ENCODE measurements at places on chromosomes 1 and 21. TPM values are rescaled to one million over a fixed set of nuclear protein-coding genes. Genes with fewer than 3 reads are reported as not detected.

GRCh38 chr1:190975827-190976226, 498.2 kb upstream of the BRINP3 start:
- DNase-seq = no peak

Gene NEXN
- total RNA-seq = 370 TPM

Gene DNAJC16
- total RNA-seq = 16.6 TPM

DNA sequence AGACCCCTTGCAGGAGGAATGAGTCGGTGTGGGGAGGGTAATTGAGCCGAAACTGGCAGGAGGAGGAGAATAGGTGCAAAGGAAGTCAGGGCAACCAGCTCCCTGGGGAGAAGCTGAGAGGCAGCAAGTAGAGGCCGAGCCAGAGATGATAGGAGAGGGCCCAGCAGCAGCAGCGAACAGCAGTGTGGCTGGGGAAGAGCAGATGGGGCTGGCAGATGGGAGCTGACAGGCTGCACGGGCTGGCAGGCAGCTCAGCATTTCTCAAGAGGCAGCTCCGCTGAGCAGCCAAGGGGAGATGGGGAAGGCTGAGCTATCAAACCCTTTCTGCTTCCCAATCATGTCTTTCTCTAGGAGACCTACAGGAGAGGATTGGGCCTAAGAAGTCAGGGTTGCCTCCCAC, 158.2 kb downstream of the TRIM33 start:
- no peak for DNase-seq

Gene KLHL17
- 5.6 TPM for total RNA-seq

Gene IL23R
- total RNA-seq = not detected

Gene SLC2A5
- total RNA-seq = 2.1 TPM

Gene DNALI1
- total RNA-seq = 3.1 TPM

GRCh38 chr1:35536556-35537162, 20.5 kb downstream of the KIAA0319L start:
- DNase-seq = no peak

- DNase-seq = no peak
Measured at GRCh38 chr1:243658594-243659105, 191.4 kb downstream of the AKT3 start.

Gene PLA2G2C
- total RNA-seq = not detected

Gene SMIM34
- not detected for total RNA-seq

Gene FCGR1A
- 0.46 TPM for total RNA-seq

DNA sequence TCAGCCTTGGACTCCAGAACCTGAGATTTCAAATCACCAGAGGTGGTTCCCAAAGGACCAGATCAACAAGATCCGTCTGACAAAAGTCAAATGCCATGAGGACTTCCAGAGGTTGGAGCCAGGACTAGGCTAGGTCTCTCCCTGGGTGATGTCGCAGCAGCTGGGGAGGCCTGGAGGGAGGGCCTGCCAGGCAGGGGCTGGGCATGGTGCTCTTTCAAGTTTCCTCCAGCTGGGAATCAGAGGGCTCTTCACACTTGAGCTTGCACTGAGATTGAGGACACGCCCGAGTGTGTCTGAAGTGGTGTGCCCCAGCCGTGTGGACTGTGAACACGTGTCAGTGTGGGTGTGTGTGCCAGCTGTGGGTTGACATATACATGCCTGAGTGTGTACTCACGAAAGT, 21.3 kb upstream of the RSPO1 start:
- DNase-seq = no peak

GRCh38 chr1:4700801-4701200, 46.4 kb downstream of the AJAP1 start:
- DNase-seq = no peak

Gene LCE3D
- total RNA-seq = not detected

Gene INTS7
- 8.2 TPM for total RNA-seq

Gene CLEC20A
- total RNA-seq = not detected

DNA sequence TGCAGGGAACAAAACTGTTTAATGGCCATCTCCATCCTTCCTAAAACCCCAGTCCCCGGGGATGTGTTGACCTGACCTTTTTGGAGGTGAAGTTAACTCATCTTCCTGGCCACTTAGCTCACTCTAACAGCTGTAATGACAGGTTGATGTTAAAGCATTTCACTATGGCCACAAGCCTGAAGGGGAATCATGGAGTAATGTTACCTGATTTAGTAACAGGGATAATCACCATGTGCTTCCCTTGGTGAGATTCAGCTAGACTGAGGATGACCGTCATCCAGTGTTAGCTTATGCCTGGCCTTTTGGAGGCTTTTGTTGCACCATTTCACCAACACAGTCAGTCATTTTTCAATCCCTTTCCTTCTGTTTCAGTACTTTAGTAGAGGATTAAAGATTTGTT, 64.3 kb upstream of the RAVER2 start:
- no peak for DNase-seq

Gene AADACL4
- not detected for total RNA-seq

GRCh38 chr1:241640867-241641622, 876 bp upstream of the CHML start:
- DNase-seq = no peak

DNA sequence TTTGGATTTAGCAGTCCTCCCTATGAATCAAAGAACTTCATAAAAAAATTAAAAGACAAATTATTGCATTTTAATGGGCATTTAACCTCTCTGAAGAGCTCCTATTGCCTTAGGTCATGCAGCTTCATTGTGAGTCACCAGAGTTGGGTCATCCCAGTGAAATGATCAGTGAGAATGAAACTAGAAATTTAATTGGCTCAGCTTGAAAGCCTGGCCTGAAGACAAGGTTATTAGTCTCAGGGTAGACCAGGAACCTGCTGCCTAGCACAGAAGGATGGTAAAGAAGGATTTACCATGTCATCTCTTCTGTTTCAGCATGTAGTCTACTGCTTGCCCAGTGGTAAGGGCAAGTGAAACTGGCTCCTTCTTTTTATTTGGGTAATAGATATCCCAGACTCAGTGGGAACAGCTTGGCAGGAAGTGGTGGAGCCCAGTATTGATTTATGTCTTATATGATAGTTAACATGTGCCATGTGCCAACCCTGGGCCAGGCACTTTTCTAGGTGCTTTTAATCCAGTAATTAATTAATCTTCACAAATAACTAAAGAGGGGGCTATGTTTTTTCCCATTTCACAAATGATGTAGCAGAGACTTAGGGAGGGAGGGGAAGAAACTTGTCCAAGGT, 23.6 kb downstream of the LAMC2 start:
- DNase-seq = no peak

Gene NES
- 103 TPM for total RNA-seq

Gene NPHS2
- not detected for total RNA-seq

- no peak for DNase-seq
Measured at GRCh38 chr1:32774950-32775634, 42.1 kb downstream of the YARS1 start.

DNA sequence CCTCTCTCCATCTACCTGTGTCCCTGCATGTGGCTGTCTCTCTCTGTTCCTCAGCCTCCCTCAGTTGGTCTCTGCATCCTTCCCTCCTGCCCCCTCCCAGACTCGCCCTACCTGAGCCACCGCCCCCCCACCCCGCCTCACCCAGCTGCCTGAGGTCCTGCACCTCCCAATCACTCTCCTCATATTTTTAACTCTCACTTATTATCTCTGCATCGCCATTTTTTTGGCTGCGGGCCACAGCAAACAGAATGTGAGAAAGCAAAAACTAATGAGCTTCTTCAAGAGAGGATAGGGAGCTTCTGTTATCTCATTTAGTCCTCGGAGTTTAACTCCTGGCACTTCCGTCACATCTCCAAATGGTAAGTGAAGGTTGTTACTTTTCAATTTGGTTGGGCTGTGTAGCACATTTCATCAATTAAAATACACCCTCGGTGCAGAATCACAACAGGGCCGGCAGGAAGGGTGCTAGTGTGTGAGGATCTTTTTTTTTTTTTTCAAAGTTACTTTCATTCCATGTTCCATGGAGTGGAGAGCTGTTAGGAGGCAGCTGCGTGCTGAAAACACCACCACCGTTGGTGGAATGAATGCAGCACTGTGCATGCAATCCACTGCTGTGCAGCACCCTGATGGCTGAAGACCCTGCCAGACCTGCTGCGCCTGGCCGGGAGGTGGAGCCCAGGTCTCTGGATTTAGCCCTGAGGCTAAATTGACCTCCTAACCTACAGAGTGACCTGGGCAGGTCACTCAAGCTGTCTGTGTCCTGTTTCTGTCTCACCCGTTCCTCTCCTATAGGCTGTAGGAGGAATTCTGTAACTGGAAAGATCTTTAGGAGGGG, 157.2 kb upstream of the NFIA start:
- DNase-seq = no peak

GRCh38 chr1:192357924-192358323, 41.1 kb downstream of the RGS21 start:
- no peak for DNase-seq

Gene RBM11
- not detected for total RNA-seq

DNA sequence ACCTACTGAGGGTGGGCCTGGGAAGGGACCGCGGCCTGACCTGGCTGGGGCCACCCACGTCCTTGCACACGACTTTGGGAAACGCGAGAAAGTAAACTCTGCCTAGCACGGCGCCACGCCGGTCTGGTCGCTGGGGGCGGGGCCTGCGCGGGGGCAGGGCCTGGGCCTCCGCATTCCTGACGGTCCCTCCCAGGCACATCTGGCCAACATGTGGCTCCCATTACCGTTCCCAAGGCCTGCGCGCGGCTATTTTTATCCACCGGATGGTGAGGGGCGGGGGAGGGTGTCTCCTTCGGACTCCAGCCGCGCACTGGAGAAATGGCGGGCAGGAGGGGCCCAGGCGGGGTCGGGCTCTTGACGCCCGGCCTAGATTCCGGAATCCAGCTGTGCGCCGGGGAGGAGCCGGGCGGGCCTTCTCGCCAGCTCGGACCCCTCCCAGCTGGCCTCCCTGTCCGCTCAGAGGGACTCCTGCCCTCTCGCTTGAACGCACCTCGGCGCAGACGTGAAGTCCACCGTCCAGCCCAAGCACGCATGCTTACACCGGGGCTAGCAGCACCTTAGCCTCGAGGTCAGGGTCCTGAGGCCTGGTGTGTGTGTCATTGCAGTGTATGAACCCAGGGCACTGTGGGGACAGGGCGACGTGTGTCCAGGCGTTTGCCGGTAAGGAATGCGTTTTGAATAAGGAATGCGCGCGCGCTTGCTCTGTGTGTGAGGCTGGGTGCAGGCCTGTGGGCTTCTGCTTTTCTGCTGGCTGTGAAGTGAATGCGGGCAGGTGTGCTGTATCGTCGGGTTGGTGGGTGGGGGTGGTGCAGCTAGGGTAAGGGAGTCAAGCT, 2.1 kb downstream of the EVA1B start:
- peak; percentile 87 for DNase-seq

Gene HHAT
- total RNA-seq = 1.5 TPM

- no peak for DNase-seq
Measured at GRCh38 chr1:243943671-243944428, 93.8 kb upstream of the AKT3 start.

DNA sequence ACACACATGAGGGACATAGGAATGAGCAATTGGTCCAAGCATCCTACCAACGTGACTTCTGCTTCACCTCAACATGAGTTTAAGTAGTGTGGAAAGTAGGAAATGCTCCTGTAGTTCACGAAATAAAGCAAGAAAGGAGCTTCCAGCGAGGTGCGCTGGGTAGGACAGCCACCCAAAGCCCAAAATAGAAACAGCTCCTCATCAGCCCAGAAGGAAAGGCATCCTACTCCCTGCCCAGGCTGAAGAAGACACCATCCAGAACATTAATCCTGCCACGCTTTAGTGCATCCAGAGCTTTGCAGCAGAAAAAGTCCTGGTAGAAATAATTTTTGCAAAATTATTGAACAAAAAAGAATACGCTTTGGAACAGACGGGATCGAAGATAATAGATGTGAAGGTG, 25.9 kb downstream of the CCDC185 start:
- no peak for DNase-seq

Gene DMAP1
- total RNA-seq = 25.7 TPM

- DNase-seq = peak; percentile 55
Measured at GRCh38 chr1:112524251-112524650, 15.5 kb downstream of the WNT2B start.

GRCh38 chr1:172914501-172915144, 136.1 kb downstream of the TNFSF18 start:
- no peak for DNase-seq

DNA sequence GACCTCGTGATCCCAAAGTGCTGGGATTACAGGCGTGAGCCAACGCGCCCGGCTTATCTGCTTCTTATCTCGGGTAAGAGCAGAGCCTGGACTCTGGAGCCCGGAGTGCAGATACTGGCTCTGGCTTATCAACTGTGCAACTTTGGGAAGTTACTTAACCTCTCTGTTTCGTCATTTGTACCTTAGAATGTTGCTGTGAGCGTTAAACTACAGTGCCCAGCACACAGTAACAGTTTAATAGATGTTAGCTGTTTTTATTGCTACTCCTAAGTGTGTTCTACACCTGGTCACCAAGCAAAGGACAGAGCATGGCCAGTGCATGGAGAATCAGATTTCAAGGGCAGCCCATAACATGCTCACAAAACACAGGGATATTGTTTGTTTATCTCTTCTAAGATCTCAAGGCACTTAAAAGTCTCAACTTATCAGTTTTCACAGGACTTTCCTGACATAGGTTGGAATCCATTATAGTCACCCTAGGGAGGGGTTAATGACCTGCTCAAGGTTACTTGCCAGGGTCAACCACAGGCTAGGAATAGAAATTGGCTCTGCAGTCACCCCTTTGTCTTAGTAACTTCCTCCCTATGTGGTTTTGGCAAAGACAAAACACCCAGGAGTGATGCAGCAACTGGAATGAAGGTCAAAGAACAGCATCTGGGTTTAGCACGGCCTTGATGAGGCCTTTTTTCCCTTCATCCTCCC, 22.5 kb upstream of the SRP9 start:
- peak; percentile 58 for DNase-seq

- no peak for DNase-seq
Measured at GRCh38 chr21:20999659-21000058, 1.4 kb downstream of the NCAM2 start.

All from Right ventricle myocardium superior (tissue), 1 donor.